Spinal cord (tissue), 10 donors: ENCODE measurements at places on chromosomes 2 and 18.

GRCh38 chr2:120770641-120771040 is 35.0 kb downstream of the GLI2 start:
- no peak for DNase-seq

- peak; percentile 66 for DNase-seq
These were observed 279.7 kb downstream of the NRXN1 start for GRCh38 chr2:50752237-50752636.

DNA sequence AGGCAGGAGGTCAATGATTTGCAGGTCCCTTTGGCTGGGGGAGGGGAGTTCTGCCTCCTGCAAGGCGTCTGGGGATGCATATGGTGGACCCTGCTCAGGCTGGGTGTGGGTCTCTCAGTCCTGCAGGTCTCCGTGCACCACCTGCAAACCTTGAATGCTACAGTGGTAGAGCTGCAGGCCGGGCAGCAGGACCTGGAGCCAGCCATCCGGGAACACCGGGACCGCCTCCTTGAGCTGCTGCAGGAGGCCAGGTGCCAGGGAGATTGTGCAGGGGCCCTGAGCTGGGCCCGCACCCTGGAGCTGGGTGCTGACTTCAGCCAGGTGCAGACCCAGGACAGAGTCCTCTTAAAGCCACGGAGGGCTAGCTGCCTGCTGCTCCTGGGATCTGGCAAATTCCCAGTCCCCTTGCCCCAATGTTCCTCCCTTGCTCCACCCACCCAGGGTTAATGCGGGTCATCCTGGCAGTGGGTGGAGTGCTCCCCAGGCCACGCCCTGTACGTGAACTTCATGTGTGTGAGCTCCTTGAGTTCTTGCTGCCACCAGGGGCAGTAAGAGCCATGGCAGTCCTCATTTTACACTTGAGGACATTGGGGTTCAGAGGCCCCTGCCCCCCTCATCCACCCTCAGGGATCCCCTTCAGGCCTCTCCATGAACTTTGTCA is 3.1 kb downstream of the PROM2 start:
- DNase-seq: no peak

DNA sequence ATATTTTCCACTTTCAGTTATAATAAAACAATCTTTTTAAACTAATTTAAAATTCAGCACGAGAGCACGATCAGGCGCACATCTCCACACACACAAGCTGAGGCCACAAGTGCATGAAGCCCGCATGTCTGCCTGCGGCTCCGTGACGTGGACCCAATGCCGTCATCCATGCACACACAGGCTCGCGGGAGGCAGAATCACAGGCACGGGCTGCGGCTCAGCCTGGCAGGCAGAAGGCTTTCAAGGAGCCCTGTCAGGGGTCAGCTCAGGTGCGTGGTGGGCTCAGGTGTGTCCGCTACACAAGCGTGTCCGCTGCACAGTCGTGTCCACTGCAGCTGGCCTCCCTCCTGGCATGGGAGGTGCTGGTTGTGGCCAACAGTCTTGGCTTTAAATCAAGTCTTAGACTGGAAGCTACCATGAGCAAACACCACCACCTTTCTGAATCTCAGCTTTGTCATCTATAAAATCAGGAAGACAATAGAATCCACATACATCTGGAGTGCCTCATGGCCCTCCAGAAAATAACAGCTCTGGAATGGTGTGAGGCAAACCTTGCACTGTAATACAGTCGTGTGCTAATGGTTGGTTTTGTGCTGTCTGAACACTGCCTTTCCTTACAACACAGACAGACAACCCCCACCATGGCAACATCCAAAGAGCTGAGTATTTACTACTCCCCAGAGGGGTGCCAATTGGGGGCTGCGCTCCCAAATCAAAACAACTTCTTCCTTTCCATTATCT is 210.1 kb downstream of the NDUFA10 start:
- DNase-seq: no peak

GRCh38 chr2:149616681-149617456 is 29.3 kb upstream of the MMADHC start:
- DNase-seq: no peak

- no peak for DNase-seq
These were observed 558.8 kb upstream of the CDH2 start for GRCh38 chr18:28735731-28736130.

- DNase-seq: no peak
These were observed 63.4 kb upstream of the L3MBTL4 start for GRCh38 chr18:6478121-6478520.

DNA sequence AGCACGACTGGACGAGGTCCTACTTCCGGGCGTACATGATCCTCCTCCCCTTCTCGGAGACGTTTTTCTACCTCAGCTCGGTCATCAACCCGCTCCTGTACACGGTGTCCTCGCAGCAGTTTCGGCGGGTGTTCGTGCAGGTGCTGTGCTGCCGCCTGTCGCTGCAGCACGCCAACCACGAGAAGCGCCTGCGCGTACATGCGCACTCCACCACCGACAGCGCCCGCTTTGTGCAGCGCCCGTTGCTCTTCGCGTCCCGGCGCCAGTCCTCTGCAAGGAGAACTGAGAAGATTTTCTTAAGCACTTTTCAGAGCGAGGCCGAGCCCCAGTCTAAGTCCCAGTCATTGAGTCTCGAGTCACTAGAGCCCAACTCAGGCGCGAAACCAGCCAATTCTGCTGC is 24.8 kb downstream of the LYPD1 start:
- DNase-seq: no peak

DNA sequence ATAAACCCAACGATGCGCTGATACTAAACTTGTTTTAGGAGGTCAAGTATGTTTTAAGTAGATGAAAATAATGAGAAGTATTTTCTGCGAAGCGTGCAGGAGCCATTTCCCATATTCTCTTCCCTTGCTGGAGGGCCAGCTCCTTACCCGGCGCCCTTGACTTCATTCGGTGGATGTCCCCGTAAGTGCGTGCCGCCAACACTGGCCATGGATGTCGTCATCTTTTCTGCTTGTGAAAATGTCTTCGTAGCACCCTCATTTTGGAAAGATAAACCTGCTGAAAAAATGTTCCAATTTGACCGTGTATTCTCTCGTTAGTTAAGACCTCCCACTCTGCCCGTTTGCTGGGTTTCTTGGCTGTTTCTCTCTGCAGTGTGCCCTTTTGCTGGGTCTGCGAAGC is 127.5 kb downstream of the RTP5 start:
- DNase-seq: no peak

- DNase-seq: no peak
These were observed 13.8 kb downstream of the ZNF512 start for GRCh38 chr2:27596627-27597026.

DNA sequence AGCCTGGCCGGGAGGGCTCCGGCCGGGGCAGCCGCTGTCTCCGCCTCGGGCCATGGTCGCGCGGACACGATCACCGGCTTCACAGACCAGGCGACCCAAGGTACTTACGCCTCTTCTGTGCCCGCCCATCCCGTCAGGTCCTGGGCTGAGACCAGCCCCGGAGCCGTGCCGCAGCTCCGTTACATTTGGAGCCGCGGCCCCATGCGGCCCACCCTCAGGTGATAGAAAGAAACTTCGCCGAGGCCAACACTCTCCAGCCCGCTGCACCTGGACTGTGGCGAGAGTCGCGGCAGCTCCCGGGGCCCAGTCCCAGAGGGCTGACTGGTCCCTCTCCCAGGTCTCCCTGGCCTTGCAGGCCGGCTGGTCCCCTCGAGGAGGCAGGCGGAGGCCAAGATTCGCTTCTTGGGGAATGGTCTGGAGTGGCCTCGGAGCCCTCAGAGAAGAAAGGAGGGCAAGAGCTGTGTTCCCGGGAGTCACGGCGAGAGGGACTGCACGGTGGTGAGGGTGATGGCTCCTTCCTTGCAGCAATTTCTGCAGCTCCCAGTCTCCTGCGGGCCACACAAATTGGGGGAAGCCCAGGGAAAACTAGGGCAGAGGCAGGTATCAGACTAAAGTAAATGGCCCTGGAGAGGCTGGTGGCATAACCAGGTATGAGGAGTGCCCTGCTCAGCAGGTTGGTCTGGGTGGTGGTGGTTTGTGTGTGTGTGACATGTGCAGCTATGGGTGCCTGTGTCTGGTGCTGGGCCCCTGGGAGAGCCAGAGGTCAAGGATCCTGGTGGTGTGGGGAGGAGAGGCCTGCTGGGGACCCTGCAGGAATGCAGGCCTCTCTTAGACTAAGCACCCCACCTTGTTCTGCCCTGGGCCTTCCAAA is 822 bp downstream of the GDF7 start:
- no peak for DNase-seq

DNA sequence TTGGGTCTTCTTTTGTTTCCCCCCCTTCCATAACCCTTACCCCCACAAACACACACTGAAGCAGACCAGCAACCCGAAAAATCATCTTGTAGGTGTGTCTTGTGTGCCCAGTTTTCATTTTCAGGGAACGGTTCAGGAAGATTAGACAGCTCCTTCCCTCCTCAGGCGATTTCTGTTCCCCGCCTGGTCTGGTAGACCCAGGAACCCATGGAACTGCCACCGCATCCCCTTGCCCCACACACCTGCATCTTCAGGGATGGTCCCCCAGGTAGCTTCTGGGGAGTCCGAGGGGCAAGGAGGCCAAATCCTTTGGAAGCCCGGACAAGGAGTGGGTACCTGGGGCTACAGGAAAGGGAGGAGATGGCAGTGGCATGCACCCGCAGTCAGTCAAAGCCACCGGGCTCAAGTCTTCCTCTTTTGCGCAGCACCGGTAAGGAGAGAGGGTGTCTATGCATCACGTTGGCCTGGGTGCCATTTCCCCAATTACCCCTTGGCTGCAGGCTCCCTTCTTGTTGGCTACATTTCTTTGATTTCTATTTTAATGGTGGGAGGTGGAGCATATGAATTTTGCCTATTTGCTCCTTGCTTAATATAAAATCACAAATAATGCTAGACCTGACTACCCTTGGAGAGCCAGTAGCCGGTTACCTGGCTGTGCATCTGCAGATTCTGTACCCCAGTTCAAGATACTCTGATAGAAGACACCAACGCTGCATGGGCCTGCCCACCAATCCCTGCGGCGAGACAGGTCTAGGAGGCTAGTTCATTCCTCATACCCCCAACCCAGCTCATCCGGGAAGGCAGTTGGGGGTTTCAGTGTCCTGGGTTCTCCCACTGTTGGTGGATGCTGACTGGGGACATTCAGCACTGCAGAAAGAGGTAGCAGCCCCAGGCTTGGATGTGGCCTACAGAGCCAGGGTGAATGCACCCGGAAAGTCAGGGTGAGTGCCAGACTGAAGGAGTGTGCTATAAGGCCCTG is 30.0 kb upstream of the ATP6V1B1 start:
- DNase-seq: no peak

DNA sequence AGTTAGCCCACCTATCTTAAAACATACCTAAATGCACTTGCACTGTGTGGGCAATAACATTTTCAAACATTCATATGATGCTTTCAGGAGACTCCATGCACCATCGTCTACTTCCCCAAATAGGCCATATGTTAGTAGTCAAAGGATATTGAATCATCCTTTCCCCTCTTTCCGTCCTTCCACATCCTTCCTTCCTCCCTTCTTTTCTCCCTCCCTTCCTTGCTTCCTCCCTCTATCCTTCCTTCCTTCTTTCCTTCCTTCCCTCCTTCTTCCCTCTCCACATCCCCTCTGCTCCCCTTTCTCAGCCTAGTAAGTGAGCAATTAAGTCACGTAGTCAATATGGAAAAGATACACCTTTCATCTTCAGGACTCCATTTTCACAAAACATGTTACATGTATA is 73.8 kb downstream of the ZEB2 start:
- no peak for DNase-seq

- DNase-seq: no peak
These were observed 471.6 kb downstream of the DLGAP1 start for GRCh38 chr18:3983351-3983969.

- no peak for DNase-seq
These were observed 19.9 kb downstream of the ABCG5 start for GRCh38 chr2:43818761-43819160.

DNA sequence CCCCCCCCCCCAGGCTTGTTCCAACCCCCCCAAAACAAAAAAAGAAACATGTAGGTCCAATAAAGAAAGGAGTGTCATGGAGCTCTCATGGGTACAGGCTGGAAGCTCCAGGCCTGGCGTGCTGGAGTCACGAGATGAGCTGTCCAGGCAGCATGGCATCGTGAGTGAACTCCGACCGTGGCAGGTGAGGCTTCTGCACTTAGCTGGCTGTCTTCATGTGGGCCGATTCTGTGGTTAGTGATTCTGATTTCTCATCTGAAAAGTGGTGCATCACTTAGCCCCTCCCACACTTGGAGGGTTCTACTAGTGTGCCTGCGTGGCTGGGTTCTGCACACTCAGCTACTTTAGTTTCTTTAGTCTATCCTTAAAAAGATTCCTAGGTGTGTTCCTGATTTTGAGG is 126.4 kb upstream of the MGAT5 start:
- no peak for DNase-seq

DNA sequence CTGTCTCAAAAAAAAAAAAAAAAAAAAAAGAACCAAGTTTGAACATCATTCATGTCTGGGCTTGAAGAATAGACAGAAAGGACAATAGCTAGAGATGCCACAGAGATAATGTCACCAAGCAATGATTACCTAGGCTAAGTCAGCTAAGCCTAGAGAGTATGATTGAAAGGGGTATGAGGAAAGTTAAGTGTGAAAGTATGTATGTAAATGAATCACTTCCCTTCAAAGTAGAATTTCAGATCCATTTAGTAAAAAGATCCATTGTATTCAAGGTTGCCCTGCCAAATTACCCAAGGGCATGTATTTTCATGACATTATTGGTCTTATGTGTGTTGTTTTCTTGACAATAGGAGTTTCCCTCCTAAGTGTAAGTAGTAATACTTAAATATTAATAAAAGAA is 34.1 kb upstream of the SLC39A10 start:
- no peak for DNase-seq

DNA sequence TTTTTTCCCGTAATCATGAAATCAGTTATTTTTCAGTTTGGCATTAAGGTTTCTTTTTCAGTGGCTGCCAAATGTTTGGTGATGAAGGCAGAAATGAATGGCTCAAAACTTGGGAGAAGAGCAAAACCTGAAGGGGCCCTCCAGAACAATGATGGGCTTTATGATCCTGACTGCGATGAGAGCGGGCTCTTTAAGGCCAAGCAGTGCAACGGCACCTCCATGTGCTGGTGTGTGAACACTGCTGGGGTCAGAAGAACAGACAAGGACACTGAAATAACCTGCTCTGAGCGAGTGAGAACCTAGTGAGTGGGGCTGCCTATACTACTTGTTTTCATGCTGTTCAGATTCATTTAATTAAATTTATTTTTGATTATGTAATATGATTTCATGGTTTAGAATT is 29.2 kb upstream of the MSH2 start:
- DNase-seq: no peak

- DNase-seq: no peak
These were observed 135.2 kb upstream of the ASB18 start for GRCh38 chr2:236399409-236399808.

DNA sequence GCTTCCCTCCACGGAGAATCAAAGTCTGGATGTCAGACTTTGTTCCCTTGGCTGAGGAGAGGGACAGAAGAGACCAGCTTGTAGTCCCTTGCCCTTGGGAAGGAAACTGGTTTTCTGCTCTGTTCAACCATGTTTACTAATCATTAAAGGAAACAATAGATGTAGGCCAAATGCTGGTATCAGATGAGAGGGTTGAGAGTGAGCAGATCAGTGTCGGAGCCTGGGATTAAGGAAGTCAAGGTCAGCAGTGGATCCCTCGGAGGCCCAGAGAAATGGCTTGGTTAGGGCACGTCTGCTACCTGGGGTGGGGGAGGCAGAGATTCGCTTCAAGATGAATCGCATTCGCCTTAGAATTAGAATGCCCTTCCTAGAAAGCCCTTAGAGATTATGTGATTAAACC is 109.1 kb downstream of the MYCN start:
- no peak for DNase-seq

GRCh38 chr2:188319838-188320237 is 28.2 kb downstream of the GULP1 start:
- DNase-seq: no peak
